ENCODE measurements at places on chromosomes 11 and 22. TPM values are rescaled to one million over a fixed set of nuclear protein-coding genes. Genes with fewer than 3 reads are reported as not detected.

Gene HBD
- polyA plus RNA-seq, result not detected

Gene LDHAL6A
- polyA plus RNA-seq, result not detected

Gene IL17REL
- polyA plus RNA-seq, result not detected

Gene C22orf15
- 0.14 TPM for polyA plus RNA-seq

Gene OR2AG1
- not detected for polyA plus RNA-seq

Gene KCNC1
- polyA plus RNA-seq, result not detected

Gene SCGB1C1
- polyA plus RNA-seq, result not detected

Gene VSIG10L2
- polyA plus RNA-seq, result 0.59 TPM

Gene TEX12
- 0.11 TPM for polyA plus RNA-seq

Gene AGBL2
- 1.7 TPM for polyA plus RNA-seq

Gene OR8D4
- not detected for polyA plus RNA-seq

Gene LGALS12
- polyA plus RNA-seq, result 0.04 TPM

Gene KCNE3
- 4.6 TPM for polyA plus RNA-seq

Gene LUZP2
- polyA plus RNA-seq, result 0.20 TPM

Gene NLRP10
- polyA plus RNA-seq, result not detected

Gene RASGRP2
- polyA plus RNA-seq, result 13.0 TPM

Gene PDGFB
- 1.2 TPM for polyA plus RNA-seq

Gene RASL10A
- polyA plus RNA-seq, result 1.0 TPM

Gene SLC29A2
- polyA plus RNA-seq, result 7.8 TPM

Gene C11orf52
- 6.5 TPM for polyA plus RNA-seq

Gene APLNR
- polyA plus RNA-seq, result 0.14 TPM

Gene MAPK8IP2
- 0.55 TPM for polyA plus RNA-seq

Gene XKR3
- polyA plus RNA-seq, result not detected

Gene KLHDC7B
- 0.14 TPM for polyA plus RNA-seq

Gene ABTB2
- polyA plus RNA-seq, result 4.3 TPM

Gene GRAP2
- 1.3 TPM for polyA plus RNA-seq

Gene C11orf16
- polyA plus RNA-seq, result not detected

Gene EXPH5
- polyA plus RNA-seq, result 7.4 TPM

Gene SMTNL1
- not detected for polyA plus RNA-seq

Gene ZNF215
- polyA plus RNA-seq, result 0.61 TPM

Gene GP1BB
- 7.6 TPM for polyA plus RNA-seq

Gene KCNJ1
- 0.10 TPM for polyA plus RNA-seq

Gene SNX32
- 0.15 TPM for polyA plus RNA-seq

Gene SC5D
- 40.6 TPM for polyA plus RNA-seq

Gene GSTP1
- 3,504 TPM for polyA plus RNA-seq

Gene ANO1
- polyA plus RNA-seq, result 5.8 TPM

Gene ASRGL1
- 0.45 TPM for polyA plus RNA-seq

Gene RAB6A
- 59.4 TPM for polyA plus RNA-seq

Gene NCAM1
- polyA plus RNA-seq, result 1.7 TPM

Gene FREY1
- 0.16 TPM for polyA plus RNA-seq

Gene RHOD
- 194 TPM for polyA plus RNA-seq

Gene JHY
- polyA plus RNA-seq, result 0.77 TPM

Gene TMA7B
- polyA plus RNA-seq, result 0.14 TPM

Gene TRPC6
- 1.9 TPM for polyA plus RNA-seq

Gene RIN1
- 27.3 TPM for polyA plus RNA-seq

Gene ISX
- not detected for polyA plus RNA-seq

Gene LYVE1
- polyA plus RNA-seq, result 6.2 TPM

Measured in esophagus (tissue), 2 donors.